Activated CD8-positive, alpha-beta T cell treated with anti-CD3 and anti-CD28 coated beads for 36 hours (primary cell): ENCODE measurements at places on chromosomes 4 and X.

DNA sequence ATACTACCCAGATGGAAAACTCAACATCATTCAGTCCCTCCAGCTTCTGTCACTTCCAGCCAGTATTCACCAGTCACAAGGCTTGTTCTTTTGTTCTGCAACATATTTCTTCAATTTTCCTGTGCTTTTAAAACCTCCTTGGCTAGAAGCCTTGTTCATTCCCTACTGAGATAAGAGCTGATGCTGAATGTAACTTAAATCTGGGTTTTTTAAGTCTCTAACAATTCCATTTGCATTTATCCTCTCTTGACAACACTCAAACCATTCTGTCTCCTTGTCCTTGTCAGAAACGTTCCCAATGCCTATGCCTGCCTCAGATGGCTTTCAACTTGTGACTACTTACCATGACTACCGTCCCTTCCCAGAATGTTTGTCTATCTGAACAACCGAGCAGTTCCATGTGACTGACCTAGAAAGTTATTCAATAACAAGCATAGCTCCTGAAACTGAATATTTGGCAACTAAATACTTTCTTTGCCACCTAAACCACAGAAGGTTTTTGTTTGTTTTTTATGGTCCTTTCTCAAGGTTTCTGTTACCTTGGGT lies 682.9 kb upstream of the GALNTL6 start:
- no peak for DNase-seq

- DNase-seq, result no peak
Observed at GRCh38 chrX:124085063-124085462, 123.6 kb downstream of the STAG2 start.

- DNase-seq, result no peak
Observed at GRCh38 chr4:89311433-89311832, 3.8 kb upstream of the GPRIN3 start.

DNA sequence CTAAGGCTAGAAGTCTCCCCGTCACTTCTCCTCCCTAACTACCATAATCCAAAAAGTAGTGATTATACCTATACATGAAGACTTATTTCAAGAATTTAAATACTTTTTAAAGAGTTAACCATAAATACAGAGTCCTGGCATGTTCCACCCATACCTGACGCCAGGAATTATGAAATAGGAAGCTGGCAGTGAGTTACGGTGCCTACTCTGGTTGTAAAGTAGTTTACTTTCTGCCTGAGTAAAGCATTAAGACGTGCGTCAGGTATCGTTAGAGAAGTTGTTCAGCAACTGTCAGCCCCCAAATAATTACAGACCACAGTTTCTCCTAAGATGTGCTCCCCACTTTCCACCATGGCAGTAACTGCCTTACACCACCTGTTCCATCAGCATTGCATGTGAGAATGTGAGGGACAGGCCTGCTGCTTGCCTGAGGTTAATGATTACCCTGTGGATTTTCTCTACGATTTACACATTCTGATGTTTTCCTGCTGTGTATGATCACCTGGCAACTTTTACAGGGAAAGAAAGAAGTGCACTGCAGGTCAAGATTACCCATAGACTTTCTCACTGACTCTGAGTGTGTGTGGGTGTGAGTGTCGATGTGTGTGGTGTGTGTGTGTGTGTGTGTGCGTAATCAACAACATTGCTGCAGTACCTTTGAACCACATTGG lies 92.3 kb upstream of the SLC7A11 start:
- no peak for DNase-seq
